ENCODE measurements at places on chromosomes 6 and 20.

DNA sequence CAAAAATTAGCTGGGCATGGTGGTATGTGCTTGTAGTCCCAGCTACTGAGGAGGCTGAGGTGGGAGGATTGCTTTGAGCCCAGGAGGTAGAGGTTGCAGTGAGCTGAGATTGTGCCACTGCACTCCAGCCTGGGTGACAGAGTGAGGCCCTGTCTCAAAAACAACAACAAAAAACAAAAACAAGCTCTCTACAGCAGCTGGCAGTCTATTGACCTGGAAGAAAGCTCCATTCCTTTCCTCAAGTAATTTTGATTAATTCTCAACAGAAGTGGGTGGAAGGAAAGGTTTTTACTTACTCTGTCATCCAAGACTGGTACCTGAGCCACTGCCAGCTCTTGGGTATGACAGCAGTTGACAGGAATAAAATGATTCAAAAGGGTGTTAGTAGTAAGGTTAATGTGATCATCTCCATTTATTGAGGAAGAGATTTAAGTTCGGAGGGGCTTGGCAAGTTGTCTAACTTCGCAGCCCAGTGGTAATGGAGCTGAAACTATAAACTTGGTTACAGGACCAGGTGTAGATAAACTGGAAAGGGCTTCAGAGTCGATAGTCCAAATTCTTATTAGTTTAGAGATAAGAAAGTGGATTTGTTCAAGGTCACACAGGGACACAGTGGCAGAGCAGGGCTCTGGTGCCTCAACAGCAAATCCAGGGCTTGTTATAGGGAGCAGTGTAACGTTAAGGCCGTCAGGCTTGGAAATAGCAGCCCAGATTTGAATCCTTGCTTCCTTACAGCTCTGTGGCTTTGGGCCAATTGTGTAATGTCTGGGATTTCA, 14.8 kb downstream of the SRSF3 start:
- no peak for DNase-seq

GRCh38 chr6:11356404-11357155, 124.1 kb upstream of the NEDD9 start:
- DNase-seq: no peak

DNA sequence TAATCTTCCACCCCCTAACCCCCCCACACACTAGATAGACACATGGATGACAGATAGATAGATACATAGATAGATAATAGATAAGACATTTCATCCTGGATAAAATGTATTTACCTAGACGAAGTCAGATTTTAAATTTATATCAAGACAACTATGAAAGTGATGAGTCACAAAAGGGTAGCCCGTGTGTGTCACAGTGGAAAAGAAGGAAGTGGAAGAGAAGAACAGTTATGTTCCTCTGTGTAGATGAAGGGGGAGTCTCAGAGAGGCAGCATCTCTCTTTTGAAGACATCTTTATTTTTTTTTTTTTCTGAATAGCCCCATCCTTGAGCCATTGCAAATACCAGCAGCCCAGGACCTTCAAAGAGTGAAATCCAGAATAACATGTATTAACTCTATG, 121.7 kb upstream of the VGLL2 start:
- DNase-seq: no peak

- no peak for DNase-seq
Measured at GRCh38 chr6:126153661-126154060, 167.3 kb downstream of the TRMT11 start.

DNA sequence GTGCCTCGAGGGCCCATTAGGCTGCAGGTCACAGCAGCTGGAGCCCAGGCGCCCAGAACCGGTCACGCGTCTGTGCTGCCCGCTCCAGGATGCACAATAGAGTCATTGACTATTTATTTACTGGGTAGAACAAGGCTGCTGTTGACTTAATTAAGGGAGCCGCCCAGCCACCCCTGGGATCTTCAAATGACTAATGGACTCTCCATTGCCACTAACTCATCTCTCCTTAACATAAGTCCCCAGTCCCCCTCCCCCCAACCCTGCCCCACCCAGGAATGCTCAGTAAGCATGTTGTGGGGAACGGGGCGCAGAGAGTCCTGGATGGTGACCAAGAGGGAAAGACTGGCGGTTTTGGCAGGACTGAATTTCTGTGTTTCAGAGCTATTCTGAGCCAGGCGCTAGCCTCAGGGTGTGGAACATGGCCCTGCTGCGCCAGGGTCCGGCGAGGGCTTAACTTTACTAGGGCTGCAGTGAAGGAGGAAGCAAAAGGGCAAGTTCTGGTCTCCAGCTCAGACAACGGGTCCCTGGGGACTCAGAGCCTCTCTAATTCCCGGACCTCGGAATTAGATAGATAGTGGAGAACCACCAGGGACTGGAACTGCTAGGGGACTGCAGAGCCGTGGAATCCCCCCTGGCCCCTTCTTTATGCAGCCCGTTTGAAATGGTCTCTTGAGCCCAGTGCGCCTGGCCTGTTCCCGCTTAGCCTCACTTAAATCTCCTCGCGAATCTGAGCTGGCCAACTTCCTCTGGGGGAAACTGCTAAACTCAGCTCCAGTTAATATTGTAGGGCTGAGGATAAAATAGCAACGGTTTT, 1.5 kb upstream of the GRIK2 start:
- no peak for DNase-seq

- DNase-seq: no peak
Measured at GRCh38 chr6:38150681-38151296, 331.3 kb downstream of the ZFAND3 start.

DNA sequence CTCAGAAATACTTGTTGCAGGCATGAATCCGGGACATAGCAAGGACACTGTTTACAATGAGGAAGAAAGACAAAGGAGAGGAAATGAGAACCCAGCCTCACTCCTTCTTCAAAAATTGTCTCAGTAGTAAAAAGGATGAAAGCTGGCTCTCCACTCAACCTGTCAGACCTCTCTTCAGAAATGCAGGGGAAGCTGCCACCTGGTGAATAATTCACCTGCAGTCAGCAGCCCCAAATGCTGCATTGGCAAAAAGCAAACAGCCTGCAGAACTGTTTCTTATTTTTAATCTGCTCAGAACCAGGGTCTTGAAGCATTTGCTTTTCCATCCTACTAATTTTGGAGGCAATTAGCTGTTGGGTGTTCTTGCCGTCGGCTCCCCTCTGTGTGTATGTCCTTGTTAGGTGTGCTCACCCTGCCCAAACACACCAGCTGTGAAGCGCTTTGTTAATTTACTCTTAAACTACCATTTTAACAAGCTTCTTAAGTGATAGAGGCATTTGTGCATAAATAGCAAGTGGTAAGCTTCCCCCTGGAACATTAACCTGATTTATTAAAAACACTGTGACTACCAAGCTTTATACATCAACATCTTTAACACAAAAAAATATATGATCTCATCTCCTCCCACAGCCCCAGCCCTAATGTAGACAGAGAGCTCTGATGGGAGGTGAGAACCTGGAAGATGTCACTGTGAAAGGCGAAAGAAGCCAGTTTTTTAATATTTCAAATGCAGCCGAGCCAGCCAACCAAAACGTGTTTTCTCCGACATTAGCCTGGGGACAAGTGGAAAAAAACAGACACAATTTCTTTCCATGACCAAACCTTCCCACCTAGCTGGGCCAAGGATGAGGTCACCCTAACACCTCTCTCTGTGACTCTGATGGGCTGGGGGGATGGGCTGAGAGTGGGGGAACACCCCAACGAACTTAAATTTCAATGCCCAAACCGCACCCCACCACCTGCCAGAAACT, 451.0 kb upstream of the SULF2 start:
- DNase-seq: no peak

DNA sequence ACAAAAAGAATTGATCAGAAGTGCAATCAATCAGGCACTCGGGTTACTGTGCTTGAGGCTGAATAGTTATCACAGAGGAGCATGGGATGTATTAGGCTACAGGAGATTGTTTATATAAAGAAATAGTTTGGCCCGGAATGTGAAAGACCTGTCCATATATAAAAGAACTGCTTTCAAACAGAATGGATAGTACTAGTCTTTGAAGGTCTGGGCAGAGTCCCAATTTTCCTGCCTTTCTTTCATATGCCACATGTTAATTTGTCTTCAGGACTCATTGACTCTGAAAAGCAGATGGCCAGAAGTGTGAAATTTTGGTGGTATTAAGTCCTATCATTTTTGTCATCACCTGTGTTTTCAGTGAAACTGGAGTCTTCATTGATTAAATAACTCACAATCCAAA, 314.5 kb downstream of the EYA4 start:
- DNase-seq: no peak

GRCh38 chr20:9597547-9597946, 83.2 kb downstream of the LAMP5 start:
- DNase-seq: no peak

GRCh38 chr6:49849213-49849907, 17.0 kb downstream of the CRISP1 start:
- peak; percentile 72 for DNase-seq

- no peak for DNase-seq
Measured at GRCh38 chr20:46523108-46523507, 9.7 kb upstream of the ZNF334 start.
